Glutamatergic neuron (in vitro differentiated cells): ENCODE measurements at places on chromosomes 6 and 20. TPM values are rescaled to one million over a fixed set of nuclear protein-coding genes. Genes with fewer than 3 reads are reported as not detected.

GDAP1L1 gene
- total RNA-seq: 111 TPM

VGLL2 gene
- total RNA-seq: not detected

TGM3 gene
- not detected for total RNA-seq

MACROD2 gene
- total RNA-seq: 8.7 TPM

ZC2HC1B gene
- total RNA-seq: not detected

SEMG1 gene
- not detected for total RNA-seq

ARMC2 gene
- 6.9 TPM for total RNA-seq

KCNK16 gene
- not detected for total RNA-seq

ZNF217 gene
- total RNA-seq: 64.7 TPM

TDRD6 gene
- total RNA-seq: 0.64 TPM

NHLRC1 gene
- 0.17 TPM for total RNA-seq

ANKRD66 gene
- not detected for total RNA-seq

ARFGAP1 gene
- 93.6 TPM for total RNA-seq

LIN28B gene
- 105 TPM for total RNA-seq

SAMHD1 gene
- 30.8 TPM for total RNA-seq

RNF182 gene
- total RNA-seq: 1.8 TPM

BANF2 gene
- total RNA-seq: not detected
